ENCODE measurements at places on chromosomes 7 and 10.

DNA sequence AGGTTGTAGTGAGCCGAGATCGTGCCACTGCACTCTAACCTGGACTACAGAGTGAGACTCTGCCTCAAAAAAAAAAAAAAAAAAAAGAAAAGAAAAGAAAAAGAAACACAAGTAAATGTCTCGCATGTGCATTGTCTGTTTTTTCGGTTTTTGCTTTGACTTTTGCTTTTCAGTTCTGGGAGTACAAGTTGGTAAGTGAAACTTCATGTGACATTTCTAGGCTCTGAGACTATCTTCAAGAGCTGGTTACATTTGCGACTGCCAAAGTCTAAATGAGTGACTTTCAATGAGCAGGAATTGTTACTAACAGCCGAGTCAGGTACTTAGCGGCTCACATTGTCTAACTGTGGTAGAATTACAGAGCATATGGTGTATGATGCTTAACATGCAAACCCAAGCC, 107.0 kb upstream of the CELF2 start:
- no peak overlapping the region for H3K27ac ChIP-seq
- no peak overlapping the region for H3K4me3 ChIP-seq
- no peak for DNase-seq
- peaks cover 21% of the 10 kb centered on the region for H3K27me3 ChIP-seq
- no peaks in the 10 kb centered on the region for H3K4me1 ChIP-seq

- H3K36me3 ChIP-seq: peaks cover 2% of the 10 kb centered on the region
- peak overlapping the region; percentile 100 for H3K4me3 ChIP-seq
- H3K4me1 ChIP-seq: peaks cover 45% of the 10 kb centered on the region
- H3K27ac ChIP-seq: peak overlapping the region; percentile 91
- no peaks in the 10 kb centered on the region for H3K27me3 ChIP-seq
These were observed 562 bp downstream of the GRK5 start for GRCh38 chr10:119207713-119208552.

DNA sequence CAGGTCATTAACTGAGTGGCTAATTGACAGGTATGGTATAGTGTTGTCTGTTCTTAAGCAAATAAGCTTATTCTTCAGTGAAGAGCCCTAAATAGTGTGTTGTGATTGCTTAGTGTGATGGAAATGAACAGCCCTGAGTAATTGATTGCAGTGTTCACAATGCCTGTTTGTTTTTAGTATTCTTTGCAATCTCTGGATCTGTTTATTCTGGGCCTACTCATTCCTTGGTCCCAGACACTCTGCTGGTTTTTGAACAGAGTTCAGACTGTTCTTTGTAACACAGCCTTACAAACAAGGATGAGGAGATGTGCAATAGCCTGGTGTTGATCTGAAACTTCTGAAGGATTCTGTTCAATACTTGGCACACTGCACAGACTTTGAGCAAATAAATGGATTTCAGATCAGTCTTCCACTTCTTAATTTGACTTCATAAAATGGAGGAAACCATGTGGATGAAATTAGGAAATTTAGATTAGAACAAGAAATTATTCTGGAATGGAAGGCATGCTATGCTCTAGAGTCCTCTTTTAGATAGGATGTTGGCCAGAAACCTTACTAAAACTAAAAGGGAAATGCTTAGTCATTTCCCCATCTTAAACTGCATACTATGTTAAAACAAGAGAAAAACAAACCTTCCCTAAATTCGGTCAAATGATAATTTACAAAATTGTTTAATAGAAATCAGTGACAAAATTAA, 444.2 kb upstream of the SEMA3D start:
- H3K36me3 ChIP-seq: no peaks in the 10 kb centered on the region
- no peaks in the 10 kb centered on the region for H3K4me1 ChIP-seq

DNA sequence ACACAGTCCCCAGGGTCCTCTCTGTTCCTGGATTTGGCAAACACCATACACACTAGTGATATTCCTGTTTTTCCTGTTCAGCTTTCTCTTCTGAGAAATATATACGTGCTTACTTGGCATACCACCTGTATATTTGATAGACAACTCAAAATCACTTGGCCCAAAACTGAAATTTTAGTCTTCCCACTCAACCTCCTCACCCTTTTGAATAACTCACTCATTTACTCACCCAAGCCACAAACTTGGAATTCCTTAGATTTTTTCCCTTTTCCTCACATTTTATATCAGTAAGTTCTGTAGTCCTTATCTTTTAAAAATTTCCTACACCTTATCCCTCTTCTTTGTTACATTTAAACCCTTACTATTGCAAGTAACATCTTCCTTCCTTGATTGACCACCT, 143.4 kb downstream of the PPP1R3A start:
- H3K36me3 ChIP-seq: no peaks in the 10 kb centered on the region
- H3K27me3 ChIP-seq: no peaks in the 10 kb centered on the region
- no peak for DNase-seq
- H3K4me3 ChIP-seq: no peak overlapping the region
- H3K4me1 ChIP-seq: no peaks in the 10 kb centered on the region

DNA sequence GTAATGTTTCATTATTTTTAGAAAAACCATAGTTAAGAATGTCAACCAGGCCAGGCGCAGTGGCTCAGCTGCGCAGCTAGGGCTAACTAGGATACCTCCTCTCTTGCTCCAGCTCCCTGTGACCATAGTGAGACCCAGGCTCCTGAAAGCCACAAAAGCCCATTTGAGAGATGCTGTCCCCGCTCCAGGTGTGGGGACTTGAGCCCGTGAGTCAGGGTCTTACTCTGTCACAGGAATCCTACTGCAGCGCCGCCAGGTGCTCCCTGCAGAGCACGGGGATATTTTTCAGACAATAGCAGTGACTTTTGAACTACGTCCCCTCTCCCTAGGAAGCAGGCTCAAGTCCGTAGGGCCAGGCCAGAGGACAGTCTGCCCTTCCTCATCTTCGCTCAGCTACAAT, 75.6 kb upstream of the NRBF2 start:
- no peaks in the 10 kb centered on the region for H3K36me3 ChIP-seq
- H3K4me1 ChIP-seq: peaks cover 9% of the 10 kb centered on the region
- H3K4me3 ChIP-seq: no peak overlapping the region
- DNase-seq: no peak

DNA sequence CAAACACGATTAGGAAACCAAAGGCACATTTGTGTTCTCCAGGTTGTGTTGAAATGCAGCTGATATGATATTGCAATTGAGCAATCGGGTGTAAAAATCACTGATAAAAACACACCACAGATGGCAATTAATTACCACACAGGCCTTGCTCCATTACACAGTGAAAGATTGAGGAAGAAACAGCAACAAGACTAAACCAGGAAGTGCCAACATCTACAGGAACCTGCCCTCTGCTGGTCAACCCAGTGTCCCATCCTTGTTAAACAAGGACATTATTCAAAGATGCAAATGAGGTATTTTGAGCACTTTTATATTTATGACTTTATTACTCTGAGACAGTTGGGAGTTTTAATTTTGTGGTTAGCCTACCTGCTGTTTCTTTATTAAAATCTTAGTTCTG, 765.6 kb upstream of the GHITM start:
- DNase-seq: no peak
- no peak overlapping the region for H3K27ac ChIP-seq
- no peaks in the 10 kb centered on the region for H3K27me3 ChIP-seq
- H3K4me3 ChIP-seq: no peak overlapping the region

DNA sequence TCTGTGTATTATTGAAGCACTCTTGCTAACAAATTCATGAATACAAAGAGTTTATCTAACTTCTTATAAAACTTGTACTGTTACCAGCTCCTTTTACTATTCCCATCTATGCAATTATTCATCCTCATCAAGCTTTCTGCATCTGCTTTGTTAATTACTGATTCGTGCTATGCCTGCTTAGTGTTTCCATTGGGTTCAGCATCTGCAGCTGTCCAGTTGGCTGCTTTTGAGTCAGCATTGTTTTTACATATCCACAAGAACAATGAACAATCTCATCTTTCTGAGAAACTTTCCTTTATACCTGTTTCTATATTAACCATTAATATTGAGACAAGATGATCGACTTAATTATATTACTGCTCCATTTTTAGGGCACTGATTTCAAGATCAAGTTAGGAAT, 19.6 kb upstream of the ANLN start:
- H3K4me3 ChIP-seq: no peak overlapping the region
- H3K27me3 ChIP-seq: peaks cover 2% of the 10 kb centered on the region
- H3K27ac ChIP-seq: no peak overlapping the region
- no peaks in the 10 kb centered on the region for H3K4me1 ChIP-seq
- no peak for DNase-seq
